LoVo (cell line): ENCODE measurements at places on chromosomes 13 and 19.

GRCh38 chr13:42865768-42866102 is 84.4 kb downstream of the FAM216B start:
- DNase-seq, result no peak

- DNase-seq, result no peak
Observed at GRCh38 chr13:25292301-25292700, 5.0 kb upstream of the MTMR6 start.

DNA sequence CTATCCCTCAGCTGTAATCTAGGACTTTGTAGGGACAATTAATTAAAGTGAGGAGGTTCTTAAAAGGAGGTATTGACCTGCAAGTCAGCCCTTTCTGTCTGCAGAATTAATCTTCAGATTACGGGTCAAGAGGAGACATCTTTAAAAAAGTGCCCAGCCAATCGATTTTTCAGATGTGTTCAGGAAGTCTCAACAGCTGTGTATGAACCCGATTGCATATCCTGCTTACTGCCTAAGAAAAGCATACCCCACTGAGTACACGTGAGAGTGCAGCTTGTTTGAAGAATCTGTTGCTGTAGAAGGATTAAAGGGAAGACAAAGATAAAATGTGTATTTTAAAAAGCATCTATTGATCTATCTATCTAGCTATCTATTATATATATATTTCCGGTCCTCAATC is 1194.5 kb downstream of the UQCRFS1 start:
- DNase-seq, result no peak

- no peak for DNase-seq
Observed at GRCh38 chr13:53143757-53144339, 115.2 kb downstream of the OLFM4 start.

DNA sequence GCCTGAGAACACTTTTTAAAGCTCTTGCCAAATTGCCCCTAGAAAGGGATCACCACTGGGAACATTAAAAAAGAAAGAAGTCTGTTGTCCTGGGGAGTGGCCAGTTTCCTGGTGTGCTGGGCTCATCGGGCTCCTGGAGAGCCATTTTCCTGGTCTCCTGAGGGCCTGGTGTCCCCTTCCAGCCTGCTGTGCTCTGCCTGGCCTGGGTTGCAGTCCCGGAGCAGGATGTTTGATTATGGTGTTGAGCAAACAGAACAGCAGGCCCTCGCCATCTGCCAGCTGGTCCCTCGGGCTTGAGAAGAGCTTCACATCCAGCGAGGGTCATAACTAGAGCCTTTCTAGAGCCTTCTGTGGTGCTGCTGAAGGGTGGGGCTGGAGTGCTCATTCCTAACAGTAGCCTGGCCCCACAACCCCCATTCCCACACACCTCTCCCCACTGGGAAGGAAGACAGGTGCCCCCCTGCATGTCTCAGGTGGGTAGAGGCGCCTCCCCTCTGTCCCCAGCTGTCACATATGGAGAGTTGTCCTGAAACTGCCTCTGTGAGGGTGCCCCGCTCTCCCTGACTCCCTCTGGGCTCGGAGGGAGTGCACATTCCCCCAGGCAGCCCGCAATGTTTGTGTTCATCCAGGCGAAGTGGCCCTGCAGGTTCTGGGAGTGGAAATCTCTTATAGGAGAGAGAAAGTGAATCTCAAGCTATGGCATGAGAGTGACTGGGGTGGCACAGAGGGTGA is 151.1 kb downstream of the SIPA1L3 start:
- DNase-seq, result no peak

DNA sequence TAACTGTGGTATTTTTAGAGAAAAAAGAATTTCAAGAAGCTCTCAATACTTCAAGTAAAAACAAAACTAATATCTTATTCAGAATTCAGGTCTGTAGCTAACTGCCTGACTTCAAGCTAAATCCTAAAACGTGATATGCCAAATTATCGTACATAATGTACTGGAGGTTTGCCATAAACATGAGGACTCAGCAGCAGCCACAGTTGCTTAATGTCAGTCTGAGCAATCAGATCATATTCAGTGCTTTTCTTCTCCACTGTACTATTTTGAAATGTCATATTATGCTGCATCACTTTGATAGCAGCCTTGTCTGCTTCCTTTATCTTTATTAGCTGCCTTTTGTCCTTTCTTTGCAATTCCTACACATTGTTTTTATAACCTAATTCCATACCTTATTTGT is 265.1 kb upstream of the EDNRB start:
- DNase-seq, result no peak

DNA sequence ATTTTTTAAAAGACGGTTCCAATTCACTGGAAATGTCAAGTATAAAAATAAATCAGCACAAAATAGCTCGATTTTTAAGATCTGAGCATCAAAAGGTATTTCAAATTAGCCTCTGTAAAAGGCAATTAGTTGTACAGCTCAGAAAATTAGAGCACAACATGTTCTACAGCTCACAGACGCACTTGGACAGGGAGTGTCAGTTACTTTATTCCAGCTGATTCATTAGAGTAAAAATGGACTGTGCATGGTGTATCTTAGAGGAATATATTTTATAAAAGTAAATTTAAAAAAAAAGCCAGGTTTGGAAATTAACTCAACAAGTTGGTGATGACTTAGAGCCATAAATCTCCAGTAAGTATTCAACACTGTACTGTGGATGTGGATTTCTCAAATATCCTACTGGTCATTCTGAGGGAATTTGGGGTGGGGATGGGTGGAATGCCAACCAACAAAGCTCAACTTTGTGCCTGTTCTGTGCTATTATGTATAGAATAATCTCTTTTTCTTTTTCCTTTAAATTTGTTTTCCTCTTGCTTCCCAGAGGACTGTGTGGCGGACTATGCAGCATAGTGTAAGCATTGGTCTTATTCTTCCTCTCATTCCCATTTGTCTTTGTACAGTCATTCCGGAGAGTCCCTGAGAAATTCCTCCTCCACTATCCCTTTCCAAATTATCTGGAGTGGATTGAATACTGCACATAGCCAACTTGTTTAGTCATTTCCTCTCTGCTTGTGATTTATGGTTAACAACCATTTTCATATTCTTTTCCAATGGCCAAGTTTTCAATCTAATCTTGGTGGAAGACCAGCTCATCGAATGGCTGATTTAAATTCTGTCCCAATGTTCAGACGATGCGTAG is 169.3 kb downstream of the DCT start:
- DNase-seq, result no peak

DNA sequence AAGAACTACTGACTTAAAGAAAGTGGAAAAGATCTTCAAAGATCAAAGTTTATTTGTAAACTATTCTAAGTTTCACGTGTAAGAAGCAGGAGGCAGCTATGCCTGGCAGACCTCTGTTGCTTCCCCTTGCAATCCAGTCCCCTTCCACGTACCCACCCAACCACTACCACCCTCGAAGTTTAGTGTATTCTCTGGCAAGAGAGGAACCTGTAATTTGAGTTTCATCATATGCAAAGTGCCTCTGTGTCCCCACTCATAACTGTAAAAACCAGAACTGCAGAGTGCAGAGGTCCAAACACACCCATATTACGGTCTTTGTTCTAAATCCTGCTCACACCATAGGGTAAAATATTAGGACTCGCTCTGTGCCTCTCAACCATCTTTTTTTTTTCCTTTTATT is 75.8 kb upstream of the FRY start:
- no peak for DNase-seq

DNA sequence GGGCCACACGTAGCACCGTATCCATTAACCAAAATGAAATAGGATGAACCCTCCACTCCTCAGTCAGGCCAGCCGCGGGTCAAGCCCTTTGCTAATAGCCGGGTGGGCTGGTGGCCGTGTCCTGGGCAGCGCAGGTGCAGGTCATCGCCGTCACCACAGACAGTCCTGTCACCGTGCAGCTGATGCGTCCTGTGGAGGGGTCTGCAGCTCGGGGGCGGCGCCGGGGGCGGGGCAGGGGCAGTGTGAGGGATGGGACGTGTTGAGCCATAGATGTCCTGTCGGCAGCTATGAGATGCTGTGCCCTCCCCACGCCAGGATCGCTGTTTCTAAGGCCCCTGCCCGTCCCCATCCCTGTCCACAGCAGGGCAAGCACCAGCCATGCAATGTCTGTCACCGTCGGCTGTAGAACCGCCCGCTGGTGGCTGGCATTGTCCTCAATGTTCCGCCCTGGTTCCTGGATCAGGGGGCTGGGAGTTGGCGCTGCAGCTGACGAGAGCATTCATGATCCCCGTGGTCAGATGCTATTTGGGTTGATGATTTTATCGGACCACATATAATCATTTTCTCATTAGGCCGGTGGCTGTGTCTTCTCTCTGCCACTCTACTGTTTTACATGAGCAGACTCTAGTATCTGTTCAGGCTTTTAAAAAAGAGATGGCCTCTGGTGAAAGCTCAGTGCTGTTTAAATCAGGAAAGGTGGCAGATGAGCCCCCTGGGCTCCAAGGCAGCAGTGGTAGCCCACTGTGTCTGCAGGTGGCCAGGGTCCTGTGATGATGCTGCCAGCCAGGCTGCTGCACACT is 126.1 kb downstream of the KDM4B start:
- no peak for DNase-seq

DNA sequence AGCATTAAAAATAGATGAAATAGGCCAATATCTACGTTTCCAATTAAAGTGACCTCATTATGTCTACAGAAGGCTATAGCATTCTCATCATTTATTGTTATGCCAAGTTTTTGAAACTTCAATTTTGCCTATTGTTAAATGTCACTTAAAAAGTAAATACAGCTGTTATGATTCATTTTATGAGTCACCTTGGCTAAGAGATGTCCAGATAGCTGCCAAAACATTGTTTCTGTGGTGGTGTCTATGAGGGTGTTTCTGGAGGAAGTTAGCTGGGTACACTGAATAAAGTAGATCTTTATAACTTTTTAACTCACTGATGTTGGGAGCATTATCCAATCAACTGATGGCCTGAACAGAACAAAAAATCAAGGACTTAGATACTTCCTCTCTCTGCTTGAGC is 1209.7 kb upstream of the PCDH9 start:
- peak; percentile 1 for DNase-seq

GRCh38 chr13:38496917-38497316 is 147.3 kb downstream of the UFM1 start:
- DNase-seq, result no peak

DNA sequence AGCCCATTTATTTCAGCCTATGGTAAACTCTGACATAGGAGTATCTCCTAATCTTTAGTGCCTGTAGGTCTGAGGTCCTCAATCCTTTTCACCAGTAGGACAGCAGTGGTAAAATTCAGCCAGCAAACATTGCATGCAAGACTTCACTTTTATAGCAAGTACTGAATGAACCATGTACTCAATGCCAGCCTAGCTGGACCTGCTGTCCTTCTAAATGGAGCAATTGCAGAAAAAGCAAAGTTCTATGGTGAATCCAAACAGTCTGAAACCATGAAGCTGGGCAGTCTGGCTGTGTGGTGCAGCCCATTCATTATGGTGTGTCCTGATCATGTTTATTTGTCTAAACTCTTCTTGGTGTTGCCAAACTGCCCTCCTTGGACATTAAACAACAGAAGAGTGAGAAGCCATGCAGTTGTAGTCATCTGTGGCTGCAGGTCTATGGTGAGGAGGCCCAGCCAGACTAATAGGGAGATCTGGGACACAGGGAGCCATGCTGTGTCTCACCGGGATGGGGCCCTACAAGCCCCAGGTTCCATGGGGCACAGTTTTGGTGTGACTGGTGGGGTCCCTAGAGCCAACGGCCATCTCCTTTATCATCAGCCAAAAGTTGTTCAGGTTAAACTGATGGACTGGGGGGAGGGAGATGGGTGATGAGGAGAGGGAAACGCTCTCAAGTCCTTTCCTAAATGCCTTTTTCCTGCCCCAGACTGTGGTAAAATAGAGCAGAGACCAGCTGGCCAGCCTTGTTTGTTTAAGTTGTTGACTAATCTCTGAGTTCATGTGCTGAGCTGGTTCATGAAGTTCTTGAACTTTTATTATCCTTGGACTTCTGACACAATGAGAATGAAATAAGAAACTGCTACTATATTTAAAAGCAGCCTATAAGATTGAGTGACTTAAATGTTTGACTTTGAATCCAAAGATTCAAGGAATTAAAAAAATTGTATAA is 20.6 kb upstream of the TNFSF11 start:
- DNase-seq, result no peak

DNA sequence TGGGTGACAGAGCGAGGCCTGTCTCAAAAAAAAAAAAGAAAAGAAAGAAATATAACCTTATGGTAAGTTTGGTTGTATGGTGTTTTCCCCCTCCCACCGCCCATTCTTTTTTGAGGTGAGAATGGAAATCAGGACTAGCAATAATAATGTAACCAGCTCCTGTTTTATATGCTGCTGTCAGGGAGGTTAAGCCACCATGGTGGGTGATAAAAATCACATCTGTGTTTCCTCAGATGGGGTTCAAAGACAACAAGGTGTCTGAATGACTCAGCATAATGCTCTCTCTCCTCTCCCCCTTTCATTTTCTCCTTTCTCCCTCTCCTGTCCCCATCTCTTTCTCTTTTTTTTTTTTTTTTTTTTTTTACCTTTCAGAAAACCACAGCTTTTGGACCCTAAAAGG is 28.3 kb upstream of the GARRE1 start:
- DNase-seq, result no peak

GRCh38 chr13:104522235-104523072 is 1456.2 kb upstream of the SLC10A2 start:
- no peak for DNase-seq

DNA sequence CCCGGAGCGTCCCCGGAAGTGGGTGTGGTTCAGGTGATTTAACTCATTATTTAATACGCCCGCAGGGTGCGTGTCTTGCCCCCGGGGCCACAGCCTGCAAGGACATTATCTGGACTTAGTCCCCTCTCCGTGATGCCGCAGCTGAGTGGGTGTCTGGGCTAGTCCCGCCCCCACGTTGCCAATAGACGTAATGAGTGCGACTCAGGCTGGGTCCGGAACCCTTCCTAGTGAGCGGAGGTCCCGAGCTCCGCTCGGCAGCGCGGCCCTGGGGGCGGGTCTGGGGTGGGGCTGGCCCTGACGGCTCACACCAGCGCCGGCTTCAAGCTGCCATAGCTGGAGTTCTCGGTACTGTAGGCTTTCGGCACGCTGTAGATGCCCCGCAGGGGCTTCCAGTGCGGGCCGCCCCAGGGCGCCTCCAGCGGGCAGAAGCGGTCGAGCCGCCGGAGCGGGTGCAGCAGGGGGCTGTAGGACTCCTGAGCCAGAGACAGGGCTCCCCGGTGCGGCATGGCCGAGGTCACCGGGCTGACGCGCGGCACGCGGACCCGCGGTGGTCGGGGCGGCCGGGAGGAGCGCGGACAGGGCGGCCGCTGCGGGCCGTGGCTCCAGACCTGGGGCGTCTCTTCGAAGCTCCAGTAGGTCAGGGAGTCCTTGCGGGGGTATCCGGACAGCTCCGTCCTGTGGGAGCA is 918 bp upstream of the LHB start:
- peak; percentile 63 for DNase-seq
